Thoracic aorta (tissue), 2 donors: ENCODE measurements at places on chromosomes 12 and 14.
A peak's percentile ranks its signal among the peaks of the same experiment; 100 is the strongest.

GRCh38 chr14:92649934-92650545 is 98.4 kb downstream of the LGMN start:
- DNase-seq: peak; percentile 60

GRCh38 chr14:20419419-20419818 is 6.1 kb upstream of the TEP1 start:
- DNase-seq: no peak

- DNase-seq: no peak
Measured at GRCh38 chr14:58216544-58216943, 16.6 kb downstream of the ACTR10 start.

DNA sequence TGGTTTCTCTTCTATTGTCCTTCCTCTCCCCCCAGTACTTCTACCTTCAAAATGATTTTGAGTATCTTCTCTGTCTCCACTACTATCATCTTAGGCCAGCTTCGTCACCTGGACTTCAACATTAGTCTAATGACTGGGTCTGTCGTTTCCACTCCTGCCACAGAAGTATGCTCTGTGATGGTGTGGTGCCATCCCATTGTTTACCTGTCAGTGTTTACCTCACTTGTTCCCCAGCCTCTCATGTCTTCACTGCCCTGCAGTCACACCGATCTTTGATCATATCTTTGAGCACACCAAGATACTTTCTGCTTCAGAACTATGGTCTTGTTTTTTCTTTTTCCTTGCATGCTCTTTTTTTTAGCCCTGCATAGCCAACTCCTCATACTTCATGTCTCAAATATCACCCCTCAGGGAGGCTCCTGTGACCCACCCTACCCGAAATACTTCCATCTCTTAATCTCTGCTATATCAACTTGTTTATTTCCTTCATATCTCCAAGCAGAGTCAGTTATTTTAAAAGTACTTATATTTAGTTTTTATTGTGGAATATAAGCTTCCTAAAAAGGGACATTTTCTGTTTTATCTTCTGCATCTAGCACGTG is 60.4 kb downstream of the ANO6 start:
- DNase-seq: no peak

GRCh38 chr14:72815430-72815829 is 78.5 kb downstream of the DPF3 start:
- DNase-seq: no peak

GRCh38 chr12:130286741-130287440 is 50.8 kb upstream of the PIWIL1 start:
- DNase-seq: no peak

- no peak for DNase-seq
Measured at GRCh38 chr14:103014466-103015228, 42.7 kb downstream of the CDC42BPB start.

DNA sequence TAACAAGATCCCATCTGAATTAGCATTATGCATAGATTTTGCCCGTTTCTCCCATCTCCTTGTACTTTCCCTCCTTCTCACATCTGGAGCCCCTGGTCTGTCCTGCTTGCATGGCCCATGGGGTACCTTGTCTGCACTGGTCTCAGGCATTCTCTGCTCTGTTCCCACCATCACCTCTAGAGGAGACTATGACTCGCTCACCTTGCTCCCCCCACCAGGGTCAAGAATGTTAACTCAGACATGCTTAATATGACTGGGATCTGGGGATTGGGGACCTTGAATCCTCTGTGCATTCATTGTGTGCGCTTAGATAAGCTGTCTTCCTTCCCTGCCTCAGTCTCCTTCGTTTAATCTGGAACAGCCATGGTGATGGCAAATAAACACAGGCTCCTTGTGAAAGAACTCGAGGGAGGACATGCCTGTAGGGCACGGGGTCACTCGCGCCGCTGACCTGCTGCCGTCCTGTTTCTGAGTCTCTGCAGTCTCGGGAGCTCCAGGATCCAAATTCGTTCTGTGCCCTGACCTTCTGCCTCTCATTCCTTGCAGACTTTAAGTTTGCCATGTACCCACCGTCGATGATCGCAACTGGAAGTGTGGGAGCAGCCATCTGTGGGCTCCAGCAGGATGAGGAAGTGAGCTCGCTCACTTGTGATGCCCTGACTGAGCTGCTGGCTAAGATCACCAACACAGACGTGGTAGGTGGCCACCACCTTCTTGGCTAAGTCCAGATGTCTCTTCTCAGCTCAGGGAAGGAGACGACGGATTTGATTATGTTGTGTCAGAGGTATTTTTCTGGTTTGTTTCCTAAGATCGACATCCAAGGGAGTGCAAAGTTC is 15.0 kb downstream of the CCND2 start:
- no peak for DNase-seq

GRCh38 chr12:47939009-47939601 is 24.3 kb upstream of the TMEM106C start:
- DNase-seq: no peak

GRCh38 chr14:90491221-90491885 is 94.5 kb downstream of the CALM1 start:
- peak; percentile 68 for DNase-seq

GRCh38 chr14:99430491-99430890 is 50.2 kb downstream of the SETD3 start:
- no peak for DNase-seq

- DNase-seq: no peak
Measured at GRCh38 chr12:27305673-27306456, 26.8 kb upstream of the BMAL2 start.

DNA sequence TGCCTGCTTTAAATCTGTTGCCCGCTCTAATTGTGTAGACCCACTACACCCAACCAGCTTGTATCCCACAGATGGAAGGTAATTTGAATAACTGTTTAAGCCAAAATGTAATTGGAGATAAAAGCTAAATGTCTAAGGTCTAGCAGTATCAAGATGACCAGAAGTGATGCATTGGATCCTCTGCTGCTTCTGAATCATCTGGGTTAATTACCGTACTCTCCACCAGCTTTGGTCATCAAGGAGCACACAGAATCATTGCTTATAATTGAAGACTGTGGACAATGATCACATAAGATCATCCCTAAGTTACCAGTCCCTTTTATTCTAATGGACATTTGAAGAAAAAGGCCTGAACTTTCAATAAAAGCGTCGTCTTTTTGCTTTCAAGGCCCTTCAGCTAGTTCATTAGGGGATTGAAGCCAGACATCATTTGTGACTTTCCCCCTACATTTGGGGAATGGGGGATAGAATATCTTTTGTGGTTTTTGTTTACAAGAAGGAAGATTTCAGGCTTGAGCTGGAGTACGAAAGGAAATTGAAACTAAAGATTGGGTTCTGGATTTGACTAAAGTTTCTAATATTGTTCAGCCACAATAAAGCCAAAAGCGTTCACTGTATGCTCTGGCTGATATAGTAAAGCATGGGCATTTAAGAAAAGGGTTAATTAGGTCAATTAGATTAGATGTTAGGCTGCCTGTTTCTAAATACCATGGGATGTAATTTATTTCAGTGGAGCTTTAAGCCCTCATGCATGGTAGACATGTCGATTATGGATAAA is 123.2 kb downstream of the CHST11 start:
- DNase-seq: no peak

- no peak for DNase-seq
Measured at GRCh38 chr14:96823652-96824051, 26.5 kb downstream of the VRK1 start.

GRCh38 chr12:14239935-14240872 is 125.3 kb upstream of the ATF7IP start:
- DNase-seq: no peak

- no peak for DNase-seq
Measured at GRCh38 chr14:25350802-25351201, 300.9 kb upstream of the STXBP6 start.

DNA sequence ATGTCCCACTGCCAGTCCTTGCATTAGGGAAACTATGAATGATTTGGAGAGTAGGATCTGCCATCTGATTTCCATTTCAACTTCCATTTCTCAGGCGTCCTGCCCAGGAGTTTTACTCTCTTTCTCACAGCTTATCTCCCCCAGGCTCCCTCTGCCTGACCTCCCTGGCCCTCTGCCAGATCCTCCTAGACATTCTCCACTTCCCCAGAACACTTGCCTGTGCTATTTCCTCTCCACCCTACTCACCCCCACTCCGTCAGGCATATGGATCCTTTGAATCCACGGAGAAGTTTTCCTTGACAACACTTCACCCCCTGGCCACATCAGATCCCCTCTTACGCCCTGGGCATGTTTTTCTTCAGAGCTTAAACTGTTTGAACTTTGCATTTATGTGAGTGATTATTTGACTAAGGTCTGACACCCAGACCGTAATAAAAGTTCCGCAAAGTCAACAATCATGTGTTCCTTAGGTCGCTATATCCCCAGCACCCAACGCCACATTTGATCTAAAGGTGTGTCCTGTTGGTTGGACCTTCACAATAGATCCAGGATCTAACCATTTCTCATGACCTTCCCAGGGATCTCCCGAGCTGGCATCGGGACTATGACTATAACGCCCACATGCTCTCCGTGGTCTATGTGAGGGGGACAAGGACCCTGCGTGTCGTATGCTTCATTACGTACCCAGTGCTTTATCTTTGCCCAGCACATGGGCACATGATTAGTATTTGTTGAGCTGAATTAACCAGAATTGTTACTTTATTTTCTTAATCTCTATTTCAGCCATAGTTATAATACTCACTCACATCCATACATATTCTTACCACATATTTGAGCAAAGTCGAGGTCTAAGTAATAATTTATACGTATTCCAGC is 255.8 kb upstream of the FOXN3 start:
- no peak for DNase-seq

DNA sequence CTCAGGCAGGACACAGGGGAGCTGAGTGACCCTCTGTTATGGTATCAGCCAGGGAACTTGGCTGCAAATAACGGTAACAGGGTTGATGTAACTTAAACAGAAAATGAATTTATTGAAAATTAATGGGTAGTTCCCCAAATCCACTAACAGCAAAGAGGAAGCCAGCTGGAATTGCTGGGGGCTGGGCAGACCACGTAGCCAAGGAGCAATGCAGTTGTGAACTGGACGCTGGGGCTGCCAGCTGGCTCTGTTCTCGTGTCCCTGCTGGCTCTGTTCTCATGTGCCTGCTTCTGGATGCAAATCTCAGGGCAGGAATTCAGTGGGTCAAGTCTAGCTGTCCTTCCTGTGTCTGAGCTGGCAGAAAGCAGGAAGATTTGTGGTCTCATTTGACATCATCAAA is 1383.3 kb upstream of the TMEM132C start:
- DNase-seq: no peak

DNA sequence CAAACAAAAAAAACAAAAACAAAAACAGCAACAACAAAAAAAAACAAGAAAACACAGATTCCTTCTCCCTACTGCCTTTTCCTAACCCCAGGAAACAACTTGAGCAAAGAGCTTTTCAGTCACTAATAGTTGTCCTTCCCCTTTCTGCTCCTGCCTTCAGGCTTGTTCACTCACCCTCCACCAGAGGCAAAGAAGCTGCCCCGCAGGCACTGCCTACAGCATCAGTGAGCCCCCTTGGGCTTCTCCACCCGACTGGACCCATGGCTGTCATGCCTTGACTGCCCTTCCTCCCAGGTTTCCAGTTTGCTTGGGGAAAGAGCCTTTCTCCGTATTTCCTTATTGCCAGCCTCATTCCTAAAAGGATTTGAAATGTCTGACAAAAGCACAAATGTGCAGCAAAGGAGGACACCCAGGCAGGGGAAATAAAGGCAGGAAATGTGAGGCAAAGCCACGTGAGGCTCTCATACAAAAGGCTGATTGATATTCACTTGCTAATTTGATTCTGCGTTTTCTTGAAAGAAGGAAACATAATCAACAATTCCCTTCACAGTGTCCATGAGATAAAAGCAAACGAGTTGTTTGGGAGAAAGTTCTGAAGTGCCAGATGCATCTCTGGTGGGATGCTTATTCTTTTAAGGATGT is 85.7 kb downstream of the GPATCH2L start:
- DNase-seq: no peak

- no peak for DNase-seq
Measured at GRCh38 chr12:27817766-27818165, 37.7 kb upstream of the MANSC4 start.

DNA sequence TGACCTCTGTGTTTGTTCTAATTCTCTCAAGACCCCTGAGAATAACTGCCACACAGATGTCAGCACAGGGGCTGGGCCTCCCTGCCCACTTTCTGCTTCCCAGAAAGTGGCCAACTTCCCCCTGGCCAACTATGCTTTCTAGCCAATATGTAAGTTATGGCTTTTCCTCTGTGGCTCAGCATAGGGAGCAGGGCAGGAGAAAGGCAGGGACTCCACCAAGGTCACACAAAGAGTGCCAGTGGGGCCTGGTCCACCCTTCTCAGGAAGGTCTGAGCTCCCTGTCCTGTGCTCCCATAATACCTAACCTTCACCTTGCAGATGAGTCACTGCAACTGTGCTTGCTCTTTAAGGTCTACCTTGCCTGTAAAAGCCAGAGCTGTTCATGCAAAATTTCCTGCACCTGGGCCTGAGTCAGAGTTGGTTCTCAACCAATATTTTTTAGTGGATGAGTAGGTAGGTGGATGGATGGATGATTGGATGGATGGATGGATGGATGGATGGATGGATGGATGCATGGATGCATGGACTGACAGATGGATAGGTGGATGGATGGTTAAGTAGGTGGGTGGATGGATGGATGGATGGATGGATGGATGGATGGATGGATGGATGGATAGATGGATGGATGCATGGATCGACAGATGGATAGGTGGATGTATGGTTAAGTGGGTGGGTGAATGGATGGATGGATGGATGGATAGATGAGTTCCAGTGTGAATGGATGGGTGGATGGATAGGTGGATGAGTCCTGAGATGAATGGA is 64.2 kb downstream of the DIO3 start:
- no peak for DNase-seq

DNA sequence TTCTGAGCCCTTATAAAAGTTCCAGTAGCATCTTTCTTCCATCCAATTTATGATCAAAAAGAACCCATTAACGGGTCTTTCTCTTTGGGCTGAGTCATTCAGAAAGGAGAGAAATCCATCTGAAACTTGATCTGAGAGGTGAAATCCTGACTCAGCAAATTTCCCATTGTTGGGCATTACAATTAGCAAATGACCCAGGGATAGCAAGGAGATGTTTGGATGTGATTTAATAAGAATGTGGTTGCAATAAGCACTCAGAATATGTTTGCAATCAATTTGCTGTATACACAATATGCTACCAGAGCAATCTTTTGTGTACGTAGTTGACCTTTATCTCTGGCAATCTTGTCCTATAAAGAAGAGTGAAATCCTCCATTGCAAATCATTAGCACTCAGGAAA is 122.7 kb downstream of the CCDC60 start:
- DNase-seq: no peak

- DNase-seq: no peak
Measured at GRCh38 chr12:74370608-74371216, 166.9 kb upstream of the ATXN7L3B start.

GRCh38 chr14:83255727-83256090 is 1722.1 kb upstream of the SEL1L start:
- no peak for DNase-seq
